Thoracic aorta (tissue), 2 donors: ENCODE measurements at places on chromosomes 13 and 19. TPM values are rescaled to one million over a fixed set of nuclear protein-coding genes. Genes with fewer than 3 reads are reported as not detected.
A peak's percentile ranks its signal among the peaks of the same experiment; 100 is the strongest.

HSPB6 gene
- total RNA-seq: 78.6 TPM

- DNase-seq: no peak
Observed at GRCh38 chr19:29663861-29664752, 1.2 kb upstream of the PLEKHF1 start.

DNA sequence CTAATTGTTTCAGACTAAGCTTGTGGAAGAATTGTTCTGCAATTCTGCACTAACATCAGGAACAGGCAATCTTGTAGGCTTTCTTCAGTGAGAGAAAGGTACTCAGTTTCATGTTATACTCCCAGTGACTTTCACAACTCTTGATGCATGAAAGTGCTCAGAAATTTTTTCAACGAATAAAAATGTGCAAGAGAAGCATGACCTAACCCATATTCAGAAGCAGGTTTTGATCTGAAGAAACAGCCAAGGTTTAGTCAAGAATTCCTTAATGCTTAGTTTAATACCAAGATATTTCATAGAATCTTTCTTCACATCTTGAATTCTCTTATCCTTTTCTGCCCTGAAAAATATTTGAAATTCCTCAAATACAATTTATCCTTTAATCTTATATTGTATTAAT lies 197.2 kb upstream of the CSNK1A1L start:
- no peak for DNase-seq

GRCh38 chr19:1450735-1451731 lies 1.1 kb downstream of the APC2 start:
- DNase-seq: no peak

DNA sequence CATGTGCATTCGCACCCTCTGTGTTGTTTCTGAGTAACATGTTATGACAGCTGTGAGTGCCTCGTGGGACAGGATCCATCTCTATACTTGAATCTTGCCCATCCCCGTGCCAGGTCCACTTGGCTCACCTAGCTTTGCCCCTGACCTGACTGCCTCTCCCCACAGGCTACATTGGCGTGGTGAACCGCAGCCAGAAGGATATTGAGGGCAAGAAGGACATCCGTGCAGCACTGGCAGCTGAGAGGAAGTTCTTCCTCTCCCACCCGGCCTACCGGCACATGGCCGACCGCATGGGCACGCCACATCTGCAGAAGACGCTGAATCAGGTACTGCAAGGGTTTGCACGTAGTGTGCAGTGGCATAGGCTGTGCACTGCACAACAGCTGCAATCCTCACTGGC lies 53.2 kb downstream of the TMED1 start:
- DNase-seq: no peak

GRCh38 chr13:30616927-30617314 lies 799 bp upstream of the USPL1 start:
- DNase-seq: peak; percentile 14

LIM2 gene
- total RNA-seq: not detected

RFXAP gene
- total RNA-seq: 2.2 TPM

DNA sequence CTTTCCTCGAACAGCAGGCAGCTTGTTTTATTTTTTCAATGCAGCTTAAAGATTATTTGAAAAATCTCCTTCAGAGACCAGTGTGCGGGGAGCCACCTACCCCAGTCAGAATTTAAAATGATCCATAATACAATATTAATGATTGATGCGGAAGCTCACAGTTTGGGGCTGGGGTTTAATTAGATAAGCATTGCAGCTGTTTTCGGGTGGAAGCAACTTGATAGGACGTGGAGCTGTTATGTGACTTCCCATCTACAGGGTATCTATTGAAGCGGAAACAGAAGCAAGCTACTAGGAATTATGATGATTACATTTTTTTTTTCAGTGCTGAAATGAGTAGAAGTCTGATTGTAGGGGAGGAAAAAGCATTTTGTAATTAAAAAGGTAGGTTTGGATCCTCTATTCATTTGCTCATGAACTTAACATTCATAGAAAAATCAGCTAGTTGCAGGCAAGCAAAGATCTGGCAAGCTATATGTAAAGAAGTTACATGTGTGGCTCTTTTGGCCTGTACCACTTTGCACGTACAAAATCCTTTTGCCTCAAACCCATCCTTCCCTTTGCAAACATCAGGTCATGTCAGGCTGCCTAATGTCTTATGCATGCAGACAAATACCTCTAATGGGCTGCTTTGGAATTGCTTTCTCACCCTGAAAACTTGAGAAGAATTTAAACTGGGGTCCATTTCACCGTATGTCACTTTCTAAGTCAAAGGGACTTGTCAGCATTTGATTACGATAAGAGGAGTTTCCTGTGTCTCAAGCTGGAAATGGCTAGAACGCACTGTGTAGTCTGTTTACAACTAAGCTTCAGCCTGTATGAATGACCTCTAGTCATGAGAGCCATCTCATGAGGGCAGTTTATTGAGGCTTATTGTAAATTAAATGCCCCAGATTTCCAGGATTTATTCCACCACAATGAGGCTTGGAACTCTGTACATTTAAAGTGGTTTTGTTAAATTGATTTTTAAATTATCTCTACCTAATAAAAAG lies 267.1 kb upstream of the TMTC4 start:
- no peak for DNase-seq

DNA sequence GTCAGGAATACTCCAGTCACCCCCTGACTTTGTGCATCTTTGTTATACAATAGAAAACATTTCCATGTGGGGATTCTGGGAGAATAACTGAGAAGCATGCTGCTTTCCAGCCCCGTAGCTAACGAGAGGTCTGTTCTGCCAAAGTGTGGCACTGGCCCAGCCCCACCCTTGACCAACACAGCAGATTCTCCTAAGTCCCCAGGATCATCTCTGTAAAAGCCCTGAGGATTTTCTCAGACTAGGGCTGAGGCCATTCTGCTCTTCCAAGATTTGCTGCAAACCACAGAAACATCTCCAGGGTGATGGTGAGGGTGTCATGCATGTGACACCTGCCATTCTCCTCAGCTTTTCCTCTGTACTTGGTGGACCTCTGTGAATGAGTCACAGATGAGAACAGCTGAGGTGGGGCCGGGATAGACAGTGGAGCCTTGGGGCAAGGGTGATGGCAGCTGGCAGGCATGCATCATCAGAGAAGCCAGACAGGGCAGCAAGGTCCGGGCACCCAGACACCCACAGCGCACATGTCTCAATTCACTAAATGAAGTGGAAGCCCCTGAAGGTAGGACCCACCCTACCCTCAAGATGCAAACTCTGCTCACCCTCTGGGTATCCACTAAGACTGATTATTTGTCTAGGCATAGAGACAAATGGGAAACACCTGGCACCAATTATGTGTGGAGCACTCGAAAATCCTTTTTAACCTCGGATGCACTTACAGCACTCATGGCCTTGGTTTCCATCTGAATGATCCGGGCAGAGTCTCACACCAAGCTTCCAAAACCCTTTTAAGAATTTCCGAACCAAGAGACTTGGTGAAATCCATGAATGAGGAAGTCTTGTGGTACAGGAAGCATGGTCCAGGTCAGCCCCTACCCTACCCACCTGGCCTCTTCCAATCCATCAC lies 20.1 kb upstream of the DOCK9 start:
- DNase-seq: no peak

ADPRHL1 gene
- total RNA-seq: 12.6 TPM

DNA sequence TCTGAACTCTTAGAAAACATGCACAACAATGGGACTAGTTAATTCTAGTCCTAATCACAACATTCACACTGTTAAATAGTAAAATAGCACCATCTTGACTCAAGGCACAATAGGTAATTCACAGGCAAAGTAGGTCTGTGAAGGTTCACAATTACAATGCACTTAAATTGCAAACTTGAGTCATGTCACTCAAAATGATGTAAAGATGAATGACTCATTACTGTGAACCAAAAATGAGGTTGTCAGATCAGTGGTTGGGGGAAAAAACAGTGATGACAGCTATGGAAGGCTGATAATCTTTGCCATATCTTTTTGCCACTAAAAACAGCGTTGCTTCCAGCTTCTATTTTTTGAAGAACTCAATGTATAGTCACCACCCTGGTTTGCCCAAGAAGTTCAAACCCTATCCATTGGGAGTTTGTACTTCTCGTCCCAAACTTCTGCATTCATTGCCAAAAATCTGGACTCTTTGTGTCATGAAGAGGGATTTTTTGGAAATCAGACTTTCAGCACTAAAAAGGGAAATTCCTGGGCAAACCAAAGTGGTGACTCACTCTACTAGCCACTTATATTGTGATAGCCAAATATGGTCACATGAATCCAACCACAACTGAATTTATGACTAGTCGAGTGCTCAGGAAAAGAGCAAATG lies 200.9 kb upstream of the TMTC4 start:
- no peak for DNase-seq

DNA sequence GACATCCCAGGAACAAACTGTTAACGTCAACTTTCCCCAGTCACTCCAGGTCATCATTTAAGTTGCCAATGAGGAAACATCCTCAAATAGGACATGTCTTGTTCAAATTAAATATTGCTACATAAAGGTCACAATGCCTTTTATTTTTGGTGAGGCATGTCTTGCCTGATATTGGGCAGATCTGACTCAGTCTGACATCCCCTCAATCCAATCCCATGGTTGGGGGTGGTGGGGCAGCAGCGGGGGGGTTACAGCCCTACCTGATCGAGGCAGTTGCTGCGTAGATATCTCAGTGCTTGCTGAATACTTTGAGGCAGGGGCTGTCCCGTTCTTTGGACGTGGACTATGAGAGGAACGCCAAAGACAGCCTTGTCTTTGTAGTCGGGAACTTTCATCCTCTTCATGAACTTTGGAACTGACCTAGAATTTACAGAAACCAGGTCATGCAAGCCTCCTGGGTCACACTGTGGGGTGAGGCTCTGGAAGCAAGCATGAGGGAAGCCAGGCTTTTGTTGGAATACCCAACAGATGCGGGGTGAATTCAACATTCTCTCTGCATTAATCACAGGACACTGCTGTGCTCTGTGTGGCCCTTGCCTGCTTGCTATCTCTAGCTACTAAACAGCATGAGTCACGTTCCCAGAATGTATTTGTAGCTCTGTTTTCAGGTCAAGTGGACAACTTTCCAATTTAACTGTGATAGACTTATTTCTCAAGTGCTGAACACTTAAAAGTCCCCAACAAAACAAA lies 109.8 kb downstream of the KL start:
- DNase-seq: peak; percentile 30

GRCh38 chr19:15702534-15702930 lies 25.3 kb upstream of the OR10H2 start:
- DNase-seq: no peak

DNA sequence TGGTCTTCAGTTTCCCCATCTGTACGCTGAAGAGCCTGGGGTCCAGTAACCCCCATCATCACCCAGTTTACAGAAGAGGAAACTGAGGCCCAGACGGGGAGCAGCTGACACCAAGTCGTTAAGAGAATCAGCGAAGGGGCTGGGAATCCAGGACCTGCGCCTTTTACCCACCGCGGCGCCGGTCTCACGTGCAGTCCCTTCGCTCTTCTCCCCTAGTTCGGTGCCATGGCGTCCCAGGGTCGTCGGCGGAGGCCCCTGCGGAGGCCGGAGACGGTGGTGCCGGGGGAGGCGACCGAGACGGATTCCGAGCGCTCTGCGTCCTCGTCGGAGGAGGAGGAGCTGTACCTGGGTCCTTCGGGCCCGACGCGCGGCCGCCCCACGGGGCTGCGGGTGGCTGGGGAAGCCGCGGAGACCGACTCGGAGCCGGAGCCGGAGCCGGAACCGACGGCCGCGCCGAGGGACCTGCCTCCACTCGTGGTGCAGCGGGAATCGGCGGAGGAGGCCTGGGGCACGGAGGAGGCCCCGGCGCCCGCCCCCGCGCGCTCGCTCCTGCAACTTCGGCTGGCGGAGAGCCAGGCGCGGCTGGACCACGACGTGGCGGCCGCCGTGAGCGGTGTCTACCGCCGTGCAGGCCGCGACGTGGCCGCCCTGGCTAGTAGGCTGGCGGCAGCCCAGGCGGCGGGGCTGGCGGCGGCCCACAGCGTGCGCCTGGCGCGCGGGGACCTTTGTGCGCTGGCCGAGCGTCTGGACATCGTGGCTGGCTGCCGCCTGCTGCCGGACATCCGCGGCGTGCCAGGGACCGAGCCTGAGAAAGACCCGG lies 698 bp downstream of the BLOC1S3 start:
- DNase-seq: no peak

SLC25A41 gene
- 0.71 TPM for total RNA-seq

CEBPA gene
- total RNA-seq: 4.9 TPM

PSG7 gene
- total RNA-seq: not detected

KLK8 gene
- not detected for total RNA-seq

GRCh38 chr19:10936661-10937084 lies 8.1 kb downstream of the TIMM29 start:
- DNase-seq: no peak

DNA sequence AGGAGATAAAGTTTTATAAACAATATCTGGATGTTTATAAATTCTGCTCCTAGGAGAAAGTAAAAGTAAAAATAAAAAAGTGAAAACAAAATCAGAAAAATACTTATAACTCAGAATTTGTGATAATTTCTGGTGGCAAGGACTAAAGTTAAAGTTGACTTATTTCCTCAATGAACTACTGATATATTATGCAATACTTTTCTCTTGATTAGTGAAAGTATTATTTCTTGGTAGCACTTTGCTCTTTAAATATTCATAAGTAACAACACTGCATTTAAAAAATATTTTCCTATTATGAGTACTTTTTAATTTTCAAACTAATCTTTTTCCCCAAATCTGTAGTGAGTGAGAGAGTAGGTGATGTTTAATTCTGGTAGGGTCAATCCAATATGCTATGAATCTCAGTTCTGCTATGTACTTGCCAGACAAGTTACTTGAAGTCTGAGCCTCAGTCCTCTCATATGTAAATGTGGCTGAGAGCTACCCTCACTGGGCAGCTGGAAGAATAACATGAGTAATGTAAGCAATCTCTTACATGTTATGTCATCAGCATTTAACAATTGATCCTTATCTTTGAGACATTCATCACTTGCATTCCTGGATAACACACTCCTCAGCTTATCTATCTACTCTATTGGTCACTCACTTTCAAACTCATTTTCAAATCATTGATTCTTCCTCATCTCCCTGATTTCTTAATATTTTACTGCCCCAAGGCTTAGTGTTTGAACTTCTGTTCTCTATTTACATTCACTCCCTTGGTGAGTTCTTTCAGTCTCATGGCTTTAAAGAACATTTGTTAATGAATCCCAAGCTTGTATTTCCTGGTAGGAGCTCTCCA lies 239.0 kb downstream of the RGCC start:
- no peak for DNase-seq

- DNase-seq: no peak
Observed at GRCh38 chr13:70616847-70617246, 508.6 kb upstream of the KLHL1 start.

USP12 gene
- total RNA-seq: 22.6 TPM

GRCh38 chr13:82614086-82614485 lies 1268.2 kb downstream of the SLITRK1 start:
- DNase-seq: no peak

GRCh38 chr19:39752390-39752789 lies 14.6 kb upstream of the CLC start:
- DNase-seq: no peak

PRKCG gene
- total RNA-seq: not detected

GARIN5A gene
- not detected for total RNA-seq

- DNase-seq: no peak
Observed at GRCh38 chr13:114261328-114261965, 20.0 kb upstream of the UPF3A start.

- no peak for DNase-seq
Observed at GRCh38 chr13:93147298-93147645, 79.3 kb upstream of the GPC6 start.
